ENCODE measurements at places on chromosomes 7 and 10. TPM values are rescaled to one million over a fixed set of nuclear protein-coding genes. Genes with fewer than 3 reads are reported as not detected.

GLI3 gene
- 5.6 TPM for total RNA-seq

GPRIN2 gene
- total RNA-seq, result not detected

ECHDC3 gene
- 112 TPM for total RNA-seq

SUV39H2 gene
- total RNA-seq, result 8.4 TPM

UCMA gene
- not detected for total RNA-seq

CHRM2 gene
- 108 TPM for total RNA-seq

LDB1 gene
- total RNA-seq, result 55.5 TPM

CALML5 gene
- not detected for total RNA-seq

PCDH15 gene
- total RNA-seq, result 1.00 TPM

ADAM12 gene
- total RNA-seq, result 0.85 TPM

CCDC172 gene
- total RNA-seq, result not detected

DNA sequence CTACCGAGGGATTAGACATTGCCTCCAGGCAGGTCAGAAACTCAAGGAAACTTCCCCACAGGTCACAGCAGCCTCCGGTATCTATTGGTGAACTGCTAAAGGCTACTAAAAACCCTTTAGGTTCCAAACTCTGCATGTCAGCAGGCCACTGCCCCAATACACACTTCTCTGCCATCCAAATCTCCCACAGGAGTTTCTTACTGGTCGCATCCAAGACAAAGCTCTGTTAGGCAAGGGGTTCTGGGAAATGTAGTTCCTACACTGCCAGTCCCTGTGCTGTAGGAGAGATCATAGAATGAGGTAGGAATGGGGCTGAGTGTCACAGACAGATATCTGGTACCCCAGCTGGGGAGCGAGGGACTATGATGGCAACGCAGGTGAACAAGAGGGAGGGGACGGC is 757.0 kb upstream of the C7orf33 start:
- DNase-seq, result no peak

DNA sequence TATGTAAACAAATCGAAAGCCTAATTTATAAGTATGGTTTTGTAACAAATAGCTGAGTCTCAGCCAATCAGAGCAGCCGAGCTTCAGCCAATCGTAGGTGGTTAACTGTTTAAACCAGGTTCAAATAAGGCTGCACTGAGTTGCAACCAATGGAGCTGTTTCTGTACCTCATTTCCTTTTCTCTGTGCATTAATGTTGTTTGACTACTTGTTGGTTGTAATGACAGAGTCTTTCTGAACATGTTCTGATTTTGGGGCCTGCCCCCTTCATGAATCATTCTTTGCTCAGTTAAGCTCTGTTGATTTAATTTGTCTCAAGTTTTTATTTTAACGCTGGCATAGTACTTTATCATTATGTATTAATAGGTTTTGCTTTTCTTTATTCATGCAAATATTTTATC is 14.6 kb downstream of the OTUD1 start:
- no peak for DNase-seq

DNA sequence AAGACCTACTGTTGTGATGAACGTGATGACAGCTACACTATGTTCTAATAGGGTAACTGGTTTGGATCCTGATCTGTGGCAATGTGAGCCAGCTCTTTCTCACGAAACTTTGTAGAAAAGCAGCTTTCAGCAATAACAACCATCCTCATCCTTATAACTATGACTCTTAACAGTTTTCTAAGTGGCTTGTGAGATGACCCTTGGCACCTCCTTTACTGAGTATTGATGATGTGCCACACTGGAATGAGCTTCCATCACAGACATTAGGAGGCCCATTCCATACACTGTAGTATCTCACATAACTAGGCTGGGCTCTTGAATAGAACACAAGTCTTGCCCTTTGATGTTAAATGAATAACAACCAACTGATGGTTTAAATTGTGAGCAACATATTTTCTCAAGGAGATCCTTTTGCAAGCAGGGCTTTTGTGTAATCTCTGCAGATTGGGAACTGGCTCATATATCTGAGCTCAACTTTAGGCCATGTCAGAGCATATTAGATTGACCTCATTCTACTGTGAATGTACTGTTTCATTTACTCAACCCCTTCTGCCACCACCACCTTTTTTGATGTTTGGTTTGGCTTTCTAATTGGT is 46.4 kb downstream of the MYPN start:
- no peak for DNase-seq

GRCh38 chr7:97043281-97043680 is 18.6 kb upstream of the DLX5 start:
- no peak for DNase-seq

DNA sequence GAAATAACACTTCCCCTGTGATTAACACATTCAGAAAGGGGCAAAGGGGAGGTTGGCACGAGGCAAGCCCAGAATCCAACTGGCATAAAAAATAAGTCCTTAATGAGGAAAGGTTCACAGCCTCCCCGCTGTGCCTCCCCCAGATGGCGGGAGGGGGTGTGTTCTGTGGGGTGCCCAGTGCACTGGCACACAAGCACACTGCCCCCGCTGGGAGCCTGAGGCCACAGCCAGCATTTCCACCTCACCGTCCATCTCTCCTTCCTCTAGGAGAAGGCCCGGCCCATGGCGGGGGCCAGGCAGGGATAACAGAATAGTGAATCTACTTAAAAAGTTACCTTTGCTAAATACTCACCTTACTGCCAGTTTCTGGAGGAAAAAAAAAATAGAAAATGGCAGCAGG is 43.2 kb downstream of the PRKAG2 start:
- no peak for DNase-seq

DNA sequence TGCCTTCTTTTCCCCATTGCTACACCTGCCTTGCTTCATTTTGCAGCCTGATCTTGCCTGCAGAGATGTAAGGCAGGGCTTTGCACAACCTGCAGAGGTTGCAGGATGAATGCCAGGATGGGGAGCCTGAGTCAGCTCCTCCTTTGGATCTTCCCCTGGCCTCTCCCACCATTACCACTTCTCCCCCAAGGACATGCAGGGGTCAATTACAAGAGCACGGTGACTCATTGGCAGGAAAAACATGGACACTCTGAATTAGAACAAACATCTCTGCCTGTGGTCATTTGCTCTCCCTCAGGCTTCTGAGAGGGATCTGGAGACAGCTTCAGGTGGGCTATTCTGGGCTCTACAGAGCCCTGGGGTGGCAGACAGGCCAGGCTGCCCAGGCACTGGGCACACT is 89.2 kb downstream of the HERPUD2 start:
- no peak for DNase-seq

- no peak for DNase-seq
These were observed 227.6 kb upstream of the STEAP1 start for GRCh38 chr7:89926701-89927100.

- DNase-seq, result no peak
These were observed 2.5 kb downstream of the SAP25 start for GRCh38 chr7:100570954-100571828.

- DNase-seq, result no peak
These were observed 66.4 kb upstream of the FGFR2 start for GRCh38 chr10:121664671-121665070.

GRCh38 chr10:1142596-1142995 is 86.4 kb downstream of the WDR37 start:
- no peak for DNase-seq

GRCh38 chr10:95697429-95697828 is 3.7 kb upstream of the TCTN3 start:
- DNase-seq, result no peak

DNA sequence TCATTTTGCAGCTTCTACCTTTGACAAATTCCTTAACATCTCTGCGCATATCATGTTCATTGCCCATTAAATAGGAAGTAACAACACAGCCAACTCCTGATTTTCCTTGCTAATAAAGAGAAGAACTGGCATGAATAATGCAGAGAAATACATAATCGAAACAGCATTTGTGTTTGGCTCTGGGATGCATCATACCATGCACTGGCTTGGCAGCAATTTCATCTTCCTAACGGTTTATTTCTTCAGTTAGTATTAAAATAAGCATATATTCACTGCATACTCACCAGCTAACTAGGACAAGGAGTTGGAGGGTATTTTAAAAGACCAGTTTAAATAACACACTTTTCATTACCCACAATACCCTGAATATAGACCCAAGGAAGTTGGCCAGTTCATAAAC is 132.5 kb downstream of the ITGA8 start:
- no peak for DNase-seq

GRCh38 chr10:102368077-102368476 is 27.4 kb upstream of the NFKB2 start:
- no peak for DNase-seq

- no peak for DNase-seq
These were observed 56.9 kb upstream of the TNS3 start for GRCh38 chr7:47638679-47639315.

GRCh38 chr10:22637491-22637890 is 76.9 kb downstream of the PIP4K2A start:
- DNase-seq, result no peak

DNA sequence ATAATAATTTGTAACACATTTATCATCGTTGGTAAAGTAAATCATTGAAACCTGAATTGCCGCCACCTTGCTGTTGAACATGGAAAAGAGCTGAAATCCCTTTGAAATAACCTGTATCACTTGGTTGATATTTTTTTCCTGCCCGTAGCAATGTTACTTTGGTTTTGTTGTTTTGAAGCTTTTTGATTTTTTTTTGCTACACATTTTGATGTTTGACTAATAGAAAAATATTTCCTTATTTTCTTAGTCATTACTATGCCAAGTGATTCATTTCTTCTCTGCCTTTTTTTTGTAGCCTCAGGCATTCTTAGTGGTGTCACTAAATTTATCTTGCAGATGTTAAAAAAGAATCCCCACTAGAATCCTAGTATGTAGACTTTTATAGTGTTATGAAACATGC is 235.1 kb upstream of the MEOX2 start:
- DNase-seq, result no peak

- DNase-seq, result no peak
These were observed 238.6 kb upstream of the LRRN3 start for GRCh38 chr7:110852156-110852940.

GRCh38 chr7:50268990-50269389 is 35.5 kb upstream of the IKZF1 start:
- DNase-seq, result no peak

DNA sequence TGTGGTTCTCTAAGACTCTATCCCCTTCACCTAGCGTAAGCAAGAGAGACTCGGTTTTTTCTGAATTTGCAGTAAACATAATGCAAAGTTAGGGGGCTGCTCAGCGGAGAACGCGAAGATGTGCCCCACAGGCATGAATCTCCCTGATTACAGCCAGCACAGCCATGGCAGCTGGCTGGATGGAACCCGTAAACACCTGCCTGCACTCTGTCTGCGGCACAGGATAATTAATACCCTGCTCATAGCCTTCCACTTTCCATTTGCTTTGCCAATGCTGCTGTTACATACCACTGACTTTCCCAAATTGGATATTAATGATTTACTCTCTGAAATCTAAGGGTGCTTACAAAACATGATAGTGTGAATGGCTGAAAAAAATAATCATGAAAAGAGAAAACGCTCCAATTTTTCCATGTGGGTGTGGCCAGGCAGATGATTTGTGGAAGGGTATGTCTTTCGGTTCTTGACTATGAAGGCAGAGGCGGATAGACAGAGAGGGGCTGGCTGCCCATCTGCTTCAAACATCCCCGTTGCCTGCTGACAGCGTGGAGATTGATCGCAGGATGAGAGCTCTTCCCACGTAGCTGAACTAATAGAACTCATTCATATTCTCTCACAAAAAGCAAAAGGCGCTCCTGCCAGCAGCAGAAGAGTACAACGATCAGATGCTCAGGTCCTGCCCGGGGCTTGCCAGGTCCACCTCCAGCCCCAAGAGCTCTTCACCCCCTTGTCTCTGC is 193.2 kb upstream of the GHITM start:
- no peak for DNase-seq
